ENCODE measurements at places on chromosomes 1 and 21. TPM values are rescaled to one million over a fixed set of nuclear protein-coding genes. Genes with fewer than 3 reads are reported as not detected.

The GPR3 gene
- 3.1 TPM for total RNA-seq

The PRAMEF1 gene
- total RNA-seq = not detected

The NMNAT2 gene
- total RNA-seq = 2.7 TPM

The RGS16 gene
- 12.5 TPM for total RNA-seq

The KMO gene
- total RNA-seq = not detected

The LEFTY2 gene
- not detected for total RNA-seq

The NUAK2 gene
- 56.2 TPM for total RNA-seq

- peak; percentile 60 for DNase-seq
These were observed 655 bp downstream of the COL6A1 start for GRCh38 chr21:45982092-45982757.

DNA sequence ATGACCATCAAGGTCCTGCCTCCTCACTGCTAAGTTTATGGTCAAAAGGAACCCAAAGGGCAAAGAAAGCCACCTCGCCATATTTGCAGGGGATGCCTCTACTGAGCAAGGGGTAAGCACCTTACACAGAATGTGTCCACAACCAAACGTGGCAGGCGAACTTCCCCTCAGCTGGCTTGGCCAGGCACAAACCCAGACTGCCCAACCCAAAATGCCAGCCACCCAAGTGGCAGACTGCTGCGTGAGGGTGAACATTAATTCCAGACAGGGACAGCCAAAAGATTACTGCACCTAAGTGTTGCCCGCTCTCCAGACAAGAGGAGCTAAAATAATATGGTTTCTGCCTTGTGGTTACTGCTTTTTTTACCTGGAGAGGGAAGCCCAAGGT lies 16.0 kb downstream of the ZNF697 start:
- DNase-seq = no peak

DNA sequence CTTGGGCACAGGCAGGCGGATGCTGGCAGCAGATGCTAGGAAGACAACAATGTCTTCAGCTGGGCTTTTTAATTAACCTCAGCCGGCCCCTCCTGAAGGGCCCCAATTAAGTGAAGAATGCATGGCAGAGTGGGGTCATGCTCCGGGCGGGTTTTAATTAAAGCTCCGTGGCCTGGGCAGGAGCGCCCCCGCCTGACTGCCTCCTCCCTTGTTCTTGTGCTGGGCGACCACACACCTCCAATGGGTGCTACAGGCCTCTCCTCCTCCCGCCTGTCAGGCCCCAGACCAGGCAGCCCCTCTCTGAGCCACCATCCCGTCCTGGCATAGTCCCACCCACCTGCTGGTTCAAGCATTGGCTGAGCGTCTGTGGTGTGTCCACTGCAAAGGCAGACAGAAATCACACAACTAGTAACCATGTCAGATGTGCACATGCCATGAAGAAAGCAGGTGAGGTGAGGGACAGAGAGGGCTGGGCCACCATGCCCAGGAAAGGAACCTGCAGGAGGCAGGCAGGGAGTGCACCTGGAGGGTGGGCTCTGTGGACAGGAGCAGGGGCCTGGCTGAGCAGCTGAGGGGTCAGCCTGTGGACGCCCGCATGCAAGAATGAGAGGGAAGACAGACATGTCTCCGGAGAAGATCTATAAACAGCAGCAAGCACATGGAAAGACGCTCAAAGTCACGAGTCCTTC lies 8.5 kb upstream of the ARF1 start:
- peak; percentile 79 for DNase-seq

GRCh38 chr21:43911015-43911934 lies 46.3 kb downstream of the AGPAT3 start:
- DNase-seq = no peak

DNA sequence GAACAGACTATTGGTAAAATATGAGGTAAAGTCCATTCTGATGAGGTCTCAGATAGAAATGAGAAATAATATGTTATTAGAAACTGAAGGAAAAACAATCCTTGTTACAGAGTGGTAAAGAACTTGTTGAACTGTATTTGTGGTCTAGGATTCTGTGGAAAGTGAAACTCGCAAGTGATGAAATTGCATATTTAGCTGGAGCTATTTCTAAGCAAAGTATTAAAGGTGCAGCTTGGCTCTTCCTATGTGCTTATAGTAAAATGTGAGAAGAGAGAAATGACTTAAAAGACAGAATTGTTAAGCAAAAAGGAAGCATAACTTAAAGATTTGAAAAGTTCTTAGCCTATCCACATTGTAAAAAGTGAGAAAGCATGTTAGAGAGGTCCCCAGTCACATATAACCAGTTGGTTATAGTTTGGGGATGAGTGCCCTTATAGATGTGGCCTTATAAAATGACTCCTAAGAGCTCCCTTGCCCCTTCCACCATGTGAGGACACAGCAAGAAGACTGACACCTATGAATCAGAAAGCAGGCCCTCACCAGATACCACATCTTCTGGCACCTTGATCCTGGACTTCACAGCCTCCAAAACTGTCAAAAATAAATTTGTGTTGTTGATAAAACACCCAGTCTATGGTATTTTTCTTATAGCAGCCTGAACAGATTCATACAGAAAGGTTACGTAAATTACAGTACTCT lies 24.8 kb downstream of the PHTF1 start:
- DNase-seq = no peak

- no peak for DNase-seq
These were observed 22.1 kb downstream of the ADAM30 start for GRCh38 chr1:119874186-119874585.

DNA sequence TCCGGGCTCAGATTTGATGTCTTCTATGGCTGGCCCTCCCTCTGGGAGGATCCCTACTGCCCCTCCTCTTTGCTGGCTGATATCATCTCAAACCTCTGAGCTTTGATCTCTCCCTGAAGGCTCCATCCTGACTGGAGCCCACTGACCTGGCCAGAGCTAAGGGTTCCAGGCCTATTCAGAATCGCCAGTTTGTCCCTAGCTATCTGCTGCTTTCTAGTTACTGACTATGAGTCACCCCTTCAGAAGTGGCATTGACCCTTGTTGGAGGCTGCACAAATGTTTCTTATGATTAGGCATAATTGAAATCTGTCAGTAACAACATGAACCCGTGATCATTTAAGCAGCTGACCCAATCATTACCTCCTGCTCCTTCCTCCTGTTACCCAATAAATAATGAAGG lies 87.1 kb downstream of the ABCA4 start:
- no peak for DNase-seq

- DNase-seq = no peak
These were observed 113.4 kb upstream of the ATP1A1 start for GRCh38 chr1:116259663-116260062.

- DNase-seq = no peak
These were observed 38.0 kb upstream of the SRP9 start for GRCh38 chr1:225739542-225740107.

- peak; percentile 75 for DNase-seq
These were observed 10.6 kb downstream of the CDC14A start for GRCh38 chr1:100362821-100363466.

GRCh38 chr1:7517611-7518330 lies 253.3 kb upstream of the VAMP3 start:
- DNase-seq = no peak

DNA sequence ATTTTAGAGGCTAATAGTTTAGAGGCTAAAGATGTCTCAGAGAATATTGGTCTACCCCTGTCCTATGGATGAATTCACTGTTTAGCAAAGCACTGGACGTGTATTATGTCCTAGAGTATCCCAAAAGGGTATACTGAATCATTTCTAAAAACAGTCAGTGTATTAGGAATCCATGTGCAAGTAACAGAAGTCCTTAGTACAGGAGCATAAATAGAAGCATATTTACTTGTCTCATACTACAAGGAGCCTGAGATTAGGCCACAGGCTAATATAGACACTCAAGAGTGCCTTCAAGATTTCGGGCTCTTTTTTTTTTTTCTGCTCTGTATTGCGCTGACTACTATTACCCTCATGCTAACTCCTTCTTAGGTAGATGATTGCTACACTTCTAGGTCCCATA lies 518.9 kb downstream of the USP25 start:
- DNase-seq = no peak

GRCh38 chr1:10934150-10934818 lies 78.2 kb upstream of the TARDBP start:
- DNase-seq = no peak

- no peak for DNase-seq
These were observed 69.8 kb upstream of the DNAH14 start for GRCh38 chr1:224859651-224860050.

DNA sequence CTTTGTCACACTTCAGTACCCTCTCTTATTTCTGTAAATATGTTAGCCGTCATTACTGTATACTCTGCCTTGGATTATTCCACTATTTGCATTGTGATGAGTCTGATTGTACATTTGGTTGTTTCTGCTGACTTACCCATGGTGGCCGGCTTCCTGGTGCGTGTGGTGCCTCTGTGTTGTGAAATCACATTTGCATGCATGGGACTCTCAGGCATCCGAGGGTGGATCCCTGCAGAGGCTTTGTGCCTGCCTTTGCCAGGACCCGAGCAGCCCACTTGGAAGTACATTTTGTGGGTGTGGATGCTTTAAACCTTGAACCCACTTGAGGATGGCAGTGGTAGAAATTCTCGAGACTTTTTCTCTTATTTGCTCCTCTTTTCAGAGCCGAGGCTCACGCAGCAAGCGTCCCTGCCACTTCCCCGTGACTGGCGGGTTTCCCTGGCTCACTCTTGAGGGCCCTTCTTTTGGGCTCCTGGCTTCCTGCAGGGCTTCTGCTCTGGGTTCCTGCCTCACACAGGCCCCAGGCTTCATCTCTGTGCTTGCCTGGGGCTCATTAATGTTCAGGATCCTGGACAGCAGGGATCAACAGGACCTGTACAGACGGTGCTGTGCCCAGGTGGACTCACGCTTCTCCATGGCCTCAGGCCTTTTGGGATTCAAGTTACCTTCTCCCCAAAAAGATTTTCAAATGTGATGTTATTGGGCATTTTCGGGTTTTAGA lies 36.6 kb downstream of the POFUT2 start:
- no peak for DNase-seq

DNA sequence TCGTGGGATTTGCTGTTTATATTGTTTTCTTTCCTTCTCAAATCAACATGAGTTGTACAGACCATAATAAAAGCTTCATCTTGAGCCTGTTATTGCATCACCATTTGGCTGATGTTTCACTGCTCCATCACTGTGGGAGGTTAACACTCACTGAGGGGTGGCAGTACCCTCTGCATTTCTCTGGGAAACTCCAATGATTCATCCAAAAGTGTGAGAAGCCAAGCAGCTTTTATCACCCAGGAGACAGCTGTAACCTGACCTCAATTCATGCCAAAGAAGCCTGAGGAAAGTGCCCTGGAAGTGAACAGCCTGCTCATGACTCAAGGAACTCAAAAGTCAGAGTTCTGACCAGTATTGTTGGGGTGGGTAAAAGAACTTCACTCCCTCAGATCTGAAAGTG lies 84.1 kb downstream of the GPR88 start:
- peak; percentile 7 for DNase-seq

- DNase-seq = no peak
These were observed 173.2 kb downstream of the RRAGC start for GRCh38 chr1:38686167-38686926.

- DNase-seq = no peak
These were observed 40.2 kb downstream of the PLXNA2 start for GRCh38 chr1:208203848-208204609.

DNA sequence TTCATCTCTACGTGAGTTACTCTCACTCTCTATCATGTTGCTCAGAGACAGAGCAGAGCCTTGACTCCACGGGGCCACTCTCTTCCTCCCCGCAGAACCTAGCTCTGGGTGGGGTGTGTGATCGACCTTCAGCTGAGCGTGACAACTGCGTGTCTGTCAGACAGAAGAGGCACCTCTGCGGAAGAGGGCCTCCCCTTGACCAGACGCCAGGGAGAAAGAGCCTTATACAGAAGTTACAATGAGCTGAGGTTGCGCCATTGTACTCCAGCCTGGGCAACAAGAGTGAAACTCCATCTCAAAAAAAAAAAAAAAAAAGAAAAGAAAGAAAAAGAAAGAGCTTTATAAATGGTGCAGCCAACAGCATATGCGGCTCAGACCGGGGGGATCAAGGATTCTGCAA lies 22.9 kb downstream of the SYT2 start:
- no peak for DNase-seq

DNA sequence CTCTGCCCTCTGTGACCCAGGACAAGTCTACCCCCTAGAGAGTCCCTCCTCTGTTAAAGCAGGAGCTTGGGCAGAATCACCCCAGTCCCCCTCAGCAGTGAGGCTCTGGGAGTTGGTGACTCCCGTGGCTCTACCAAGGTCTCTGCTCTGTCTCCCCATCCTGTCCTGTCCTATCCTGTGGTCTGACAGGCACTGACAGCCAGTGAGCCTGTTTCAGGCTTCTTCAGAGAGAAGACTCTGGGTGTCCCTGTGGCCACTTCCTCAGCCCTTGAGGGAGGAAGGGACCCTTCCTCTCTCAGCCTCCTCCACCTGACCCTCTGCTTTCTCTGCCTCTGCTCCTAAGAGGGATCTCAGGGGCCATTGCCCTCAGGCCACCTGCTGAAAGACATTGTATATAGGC lies 148.7 kb downstream of the FCRL5 start:
- no peak for DNase-seq

GRCh38 chr1:218383051-218383450 lies 37.9 kb downstream of the TGFB2 start:
- DNase-seq = no peak

DNA sequence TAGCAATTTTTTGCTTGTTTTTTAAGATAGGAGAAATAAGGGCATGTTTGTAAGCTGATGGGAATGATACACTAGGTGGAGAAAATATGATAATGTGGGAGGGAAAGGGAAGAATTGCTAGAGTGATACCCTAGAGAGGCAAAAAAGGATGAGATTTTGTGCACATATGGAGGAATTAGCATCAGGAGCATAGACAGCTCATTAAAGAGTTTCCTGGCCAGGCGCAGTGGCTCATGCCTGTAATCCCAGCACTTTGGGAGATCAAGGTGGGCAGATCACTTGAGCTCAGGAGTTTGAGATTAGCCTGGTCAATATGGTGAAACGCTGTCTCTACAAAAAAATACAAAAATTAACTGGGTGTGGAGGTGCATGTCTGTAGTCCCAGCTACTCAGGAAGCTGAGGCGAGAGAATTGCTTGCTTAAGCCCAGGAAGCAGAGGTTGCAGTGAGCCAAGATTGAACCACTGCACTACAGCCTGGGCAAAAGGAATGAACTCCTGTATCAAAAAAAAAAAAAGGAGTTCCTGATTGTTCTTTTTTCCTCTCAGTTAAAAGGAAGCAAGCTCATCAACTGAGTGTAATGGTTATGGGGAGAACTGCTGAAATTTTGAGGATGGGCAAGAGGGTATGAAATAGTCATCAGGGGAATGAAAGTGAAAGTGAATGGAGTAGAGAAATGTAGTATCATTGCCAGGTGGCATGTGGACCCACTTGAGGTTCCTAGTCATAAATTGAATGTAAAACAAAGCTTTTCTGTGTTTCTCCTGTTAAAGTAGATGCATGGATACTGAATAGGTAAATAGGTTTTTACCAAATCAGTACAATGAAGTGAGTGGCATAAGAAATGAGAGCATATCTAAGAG lies 35.5 kb downstream of the SH3GLB1 start:
- DNase-seq = no peak

GRCh38 chr1:156746728-156747631 lies 4.5 kb downstream of the HDGF start:
- DNase-seq = peak; percentile 94

GRCh38 chr21:27827972-27828371 lies 861.1 kb upstream of the ADAMTS5 start:
- DNase-seq = no peak

- no peak for DNase-seq
These were observed 4.5 kb upstream of the LRRC52 start for GRCh38 chr1:165539306-165539705.

Measured in neural progenitor cell (in vitro differentiated cells).